ENCODE measurements at places on chromosomes 6 and 20. TPM values are rescaled to one million over a fixed set of nuclear protein-coding genes. Genes with fewer than 3 reads are reported as not detected.

The CEP162 gene
- 8.2 TPM for total RNA-seq

The TCP11 gene
- not detected for total RNA-seq

The BPI gene
- total RNA-seq, result not detected

The EPB41L2 gene
- 56.4 TPM for total RNA-seq

- no peaks in the 10 kb centered on the region for H3K36me3 ChIP-seq
- no peaks in the 10 kb centered on the region for H3K27me3 ChIP-seq
- H3K4me1 ChIP-seq, result no peaks in the 10 kb centered on the region
- no peak overlapping the region for H3K4me3 ChIP-seq
Observed at GRCh38 chr6:78483553-78484197, 383.7 kb upstream of the IRAK1BP1 start.

DNA sequence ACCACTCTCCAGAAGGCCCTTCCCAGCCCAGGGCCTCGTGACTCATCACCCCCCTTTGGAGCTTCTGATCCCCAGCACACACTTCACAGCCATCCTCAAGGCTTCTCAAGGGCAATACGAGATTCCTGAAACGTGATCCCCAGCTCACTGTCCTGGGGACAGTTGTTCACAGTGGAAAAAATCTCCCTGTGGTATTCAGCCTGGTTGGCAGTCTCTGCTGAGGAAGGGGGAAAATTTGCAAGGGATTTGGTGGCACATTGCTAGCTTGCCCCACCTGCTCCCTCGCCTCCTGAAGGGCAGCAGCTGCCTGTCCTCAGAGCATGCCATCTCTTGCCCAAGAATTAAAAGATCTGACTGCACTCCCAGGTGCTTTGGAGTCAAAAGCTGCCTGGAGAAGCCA is 20.7 kb upstream of the PKHD1 start:
- H3K4me1 ChIP-seq, result no peaks in the 10 kb centered on the region
- H3K36me3 ChIP-seq, result no peaks in the 10 kb centered on the region
- no peak for DNase-seq

- H3K4me3 ChIP-seq, result no peak overlapping the region
- H3K36me3 ChIP-seq, result no peaks in the 10 kb centered on the region
- H3K4me1 ChIP-seq, result no peaks in the 10 kb centered on the region
- no peak for DNase-seq
- H3K27ac ChIP-seq, result no peak overlapping the region
Observed at GRCh38 chr6:90915224-90915915, 328.5 kb upstream of the MAP3K7 start.

DNA sequence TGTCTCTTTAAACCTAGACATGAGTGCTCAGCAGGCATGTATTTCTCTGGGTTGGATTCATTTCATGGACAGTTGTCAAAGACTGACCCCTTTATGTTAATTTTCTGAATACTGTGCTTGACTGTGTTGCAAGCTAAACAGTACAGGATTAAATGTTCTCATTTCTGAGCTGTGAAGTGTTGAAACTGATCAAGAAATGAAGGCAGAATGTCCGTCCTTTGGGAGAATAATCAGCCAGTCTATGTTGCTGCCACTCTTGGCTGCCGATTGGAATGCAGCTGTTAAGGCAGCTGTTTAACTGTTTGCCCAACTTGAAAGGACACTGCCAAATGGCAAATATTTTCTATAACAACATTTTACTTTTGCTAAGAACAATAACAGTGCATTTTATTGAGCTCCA is 87.3 kb downstream of the CEP57L1 start:
- no peak overlapping the region for H3K27ac ChIP-seq
- no peaks in the 10 kb centered on the region for H3K36me3 ChIP-seq
- H3K4me3 ChIP-seq, result no peak overlapping the region
- no peak for DNase-seq

- peaks cover 17% of the 10 kb centered on the region for H3K4me1 ChIP-seq
- H3K27me3 ChIP-seq, result no peaks in the 10 kb centered on the region
- no peak overlapping the region for H3K27ac ChIP-seq
- peaks cover 5% of the 10 kb centered on the region for H3K36me3 ChIP-seq
- no peak for DNase-seq
- no peak overlapping the region for H3K4me3 ChIP-seq
Observed at GRCh38 chr20:20020908-20021307, 3.7 kb downstream of the NAA20 start.

GRCh38 chr6:21679761-21680265 is 86.3 kb downstream of the SOX4 start:
- no peaks in the 10 kb centered on the region for H3K27me3 ChIP-seq
- DNase-seq, result no peak

All from transverse colon (tissue), 4 donors.